ENCODE measurements at places on chromosomes 4 and X. TPM values are rescaled to one million over a fixed set of nuclear protein-coding genes. Genes with fewer than 3 reads are reported as not detected.

- DNase-seq: no peak
Measured at GRCh38 chrX:108415891-108416290, 22.3 kb downstream of the COL4A6 start.

- DNase-seq: no peak
Measured at GRCh38 chr4:185726931-185727330, 85.1 kb downstream of the SORBS2 start.

DNA sequence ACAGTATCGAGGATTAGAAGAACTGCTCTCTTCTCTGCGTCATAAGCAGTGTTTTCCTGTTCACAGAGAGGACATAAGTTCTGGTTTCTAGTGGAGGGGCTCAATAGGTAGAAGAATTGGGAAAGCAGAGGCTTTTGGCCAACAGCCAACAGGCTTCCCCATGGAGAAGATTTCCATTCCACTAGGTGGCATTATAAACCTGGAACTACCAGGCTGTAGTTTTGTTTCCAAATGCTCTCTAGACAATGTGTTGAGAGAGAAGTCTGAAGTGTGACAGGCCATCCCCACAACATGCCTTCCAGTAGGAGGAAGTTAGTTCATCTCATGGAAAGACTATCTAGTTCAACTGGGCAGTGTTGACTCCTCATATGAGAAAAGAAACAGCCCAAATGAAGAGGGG lies 63.8 kb upstream of the ANXA10 start:
- DNase-seq: no peak

GRCh38 chrX:125101971-125102755 lies 217.5 kb upstream of the TEX13C start:
- DNase-seq: no peak

GRCh38 chr4:182216005-182216404 lies 27.2 kb upstream of the TENM3 start:
- DNase-seq: no peak

DNA sequence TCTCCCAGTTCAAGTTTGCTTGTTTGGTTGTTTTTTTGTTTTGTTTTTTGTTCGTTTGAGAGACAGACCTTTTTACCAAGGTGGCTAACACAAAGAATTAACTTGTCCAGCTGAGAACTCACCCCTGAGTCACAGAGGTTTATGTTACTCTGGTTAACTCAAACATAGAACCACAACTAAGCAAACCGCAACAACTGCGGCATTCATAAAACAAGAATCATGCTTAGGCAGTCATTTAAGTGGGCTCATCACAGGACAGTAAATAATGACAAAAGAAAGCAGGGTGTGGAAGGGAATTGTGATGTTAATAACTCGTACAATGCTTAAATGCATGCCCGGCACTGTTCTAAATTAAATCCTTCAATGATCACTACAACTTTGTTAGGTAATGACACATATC lies 24.7 kb upstream of the IL13RA1 start:
- DNase-seq: no peak

DNA sequence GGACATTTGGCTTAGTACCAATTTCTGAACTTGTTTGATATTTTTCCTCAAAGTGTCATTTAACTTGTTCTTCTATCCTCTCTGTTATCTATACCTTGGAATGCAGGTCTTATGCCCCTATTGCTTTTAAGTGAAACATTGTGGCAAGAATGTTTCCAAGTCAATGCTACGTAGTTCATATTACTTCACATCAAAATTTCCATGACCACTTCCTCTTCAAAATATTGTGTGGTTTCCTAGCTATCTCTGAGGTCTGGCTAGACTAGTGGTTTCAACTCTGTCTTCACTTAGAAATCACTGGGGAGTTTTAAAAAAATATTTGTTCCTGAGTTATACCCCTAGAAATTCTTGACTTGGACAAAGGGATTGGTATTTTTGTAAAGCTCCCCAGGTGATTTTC lies 20.2 kb upstream of the RASGEF1B start:
- no peak for DNase-seq

GRCh38 chrX:71533851-71534561 lies 1.1 kb downstream of the OGT start:
- DNase-seq: peak; percentile 66

- no peak for DNase-seq
Measured at GRCh38 chrX:111259559-111259958, 10.7 kb downstream of the CAPN6 start.

GRCh38 chr4:147813109-147813773 lies 81.4 kb downstream of the ARHGAP10 start:
- DNase-seq: no peak

DNA sequence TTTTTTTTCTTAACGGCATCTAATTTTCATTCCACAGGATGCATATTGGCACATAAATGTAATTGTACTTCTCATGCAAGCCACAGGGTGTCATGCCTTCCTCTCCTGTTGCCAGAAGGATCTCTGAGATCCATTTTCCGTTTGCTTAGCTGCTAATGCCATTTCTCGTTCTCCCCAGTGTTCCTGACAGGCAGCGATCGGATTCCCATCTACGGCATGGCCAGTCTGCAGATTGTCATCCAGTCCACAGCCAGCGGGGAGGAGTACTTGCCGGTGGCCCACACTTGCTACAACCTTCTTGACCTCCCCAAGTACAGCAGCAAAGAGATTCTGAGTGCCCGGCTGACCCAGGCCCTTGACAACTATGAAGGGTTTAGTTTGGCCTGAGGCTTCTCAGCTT lies 8.9 kb upstream of the NAP1L5 start:
- DNase-seq: no peak

DNA sequence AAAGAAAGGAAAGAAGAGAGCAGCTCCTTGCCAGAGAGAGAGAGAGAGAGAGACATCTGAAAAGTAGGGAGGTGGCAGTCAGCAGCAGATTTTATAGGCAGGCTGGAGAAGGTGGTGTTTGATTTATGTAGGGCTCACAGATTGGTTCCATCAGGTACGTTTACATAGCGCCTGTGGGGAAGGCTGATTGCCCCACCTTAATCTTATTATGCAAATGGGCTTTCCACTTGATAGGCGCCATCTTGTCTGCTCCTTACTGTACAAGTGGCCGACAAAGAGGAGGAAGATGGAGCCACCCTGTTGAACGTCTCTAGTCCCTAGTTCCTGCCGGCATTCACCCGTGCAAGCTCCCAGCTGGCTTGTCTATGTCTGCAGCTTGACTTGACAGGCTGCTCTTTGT lies 49.1 kb upstream of the DHRSX start:
- DNase-seq: no peak

DNA sequence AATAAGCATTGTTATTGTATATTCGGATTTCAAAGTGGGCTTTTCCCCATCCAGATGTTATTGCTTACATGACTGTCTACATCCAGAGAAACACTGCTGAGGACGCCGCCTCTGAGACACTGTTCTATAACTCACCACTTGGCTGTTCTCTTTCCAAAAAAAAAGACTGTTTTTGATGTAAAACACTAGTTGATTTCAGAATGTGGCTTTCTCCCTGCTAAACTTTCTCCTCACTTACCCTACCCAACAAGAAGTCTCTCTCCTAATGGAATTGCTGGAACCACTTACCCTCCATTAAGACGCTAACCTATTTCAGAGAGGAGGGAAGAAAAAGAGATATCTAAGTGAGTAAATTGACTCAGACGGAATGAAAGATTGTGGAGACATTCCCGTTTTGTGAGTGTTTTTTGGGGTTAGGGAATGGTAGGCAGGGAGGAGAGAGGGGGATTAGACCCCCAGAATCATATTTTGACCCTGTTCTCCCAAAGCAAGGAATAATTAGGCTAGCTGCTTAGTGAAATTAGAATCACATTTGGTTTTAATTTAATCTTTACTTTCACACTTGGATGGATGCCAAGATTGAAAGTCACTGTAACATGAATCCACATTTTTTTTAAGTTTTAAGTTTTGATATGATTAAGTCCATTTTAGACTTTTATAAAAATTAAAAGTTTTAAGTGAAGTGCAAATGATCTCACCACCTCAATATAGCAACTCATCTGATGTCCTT lies 174.9 kb downstream of the CHIC2 start:
- no peak for DNase-seq

- DNase-seq: peak; percentile 65
Measured at GRCh38 chrX:47831788-47832187, 4.9 kb upstream of the ZNF81 start.

DNA sequence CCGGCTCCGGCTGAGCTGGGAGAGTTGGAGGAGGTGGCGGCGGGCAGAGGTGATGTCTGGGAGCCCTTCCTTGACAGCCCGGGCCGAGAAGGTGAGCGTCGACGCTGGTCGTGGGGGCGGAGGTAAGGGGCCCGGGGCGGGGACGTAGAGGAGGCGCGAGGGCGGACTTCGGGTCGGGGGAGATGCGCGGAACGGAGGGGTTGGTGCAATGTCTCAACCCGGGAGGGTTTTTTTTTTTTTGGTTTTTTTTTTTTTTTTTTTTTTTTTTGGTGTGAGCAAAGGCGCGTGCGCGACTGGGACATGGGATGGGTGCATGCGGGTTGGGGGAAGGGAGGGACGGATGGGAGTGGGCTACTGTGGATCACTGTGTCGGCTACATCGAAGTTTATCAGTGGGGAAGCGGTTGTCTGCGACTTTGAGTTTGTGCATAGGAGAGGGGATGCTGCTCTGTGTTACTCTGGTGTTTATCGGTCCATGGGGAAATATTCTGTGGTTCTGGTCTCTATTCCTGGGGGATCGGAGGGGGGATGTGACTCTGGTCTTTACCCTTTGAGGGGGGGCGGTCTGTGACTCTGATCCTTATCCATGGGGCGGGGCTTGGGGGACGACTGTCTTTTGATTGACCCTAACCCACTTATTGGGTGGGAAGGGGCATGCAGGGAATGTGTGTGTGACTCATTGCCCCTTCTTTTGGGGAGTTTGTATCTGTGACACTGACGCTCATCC lies 537 bp downstream of the RBM10 start:
- DNase-seq: no peak

DNA sequence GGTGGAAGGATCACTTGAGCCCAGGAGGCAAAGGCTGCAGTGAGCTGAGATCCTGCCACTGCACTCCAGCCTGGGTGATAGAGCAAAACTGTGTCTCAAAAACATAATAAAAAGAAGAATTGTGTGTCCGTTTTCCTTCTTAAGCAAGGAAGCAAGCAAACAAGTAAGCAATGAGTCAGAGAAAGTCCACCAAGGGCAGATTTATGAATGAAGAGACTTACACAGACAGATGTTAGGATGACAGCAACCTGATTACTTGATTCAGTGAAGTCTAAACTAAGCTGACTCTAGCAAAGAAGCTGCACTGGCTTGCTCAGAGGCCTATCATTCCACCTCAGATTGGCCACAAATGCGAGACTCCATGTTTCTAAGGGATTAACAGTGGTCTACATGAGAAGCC lies 34.1 kb upstream of the SCML1 start:
- no peak for DNase-seq

GRCh38 chr4:73011629-73011985 lies 57.9 kb downstream of the COX18 start:
- no peak for DNase-seq

DNA sequence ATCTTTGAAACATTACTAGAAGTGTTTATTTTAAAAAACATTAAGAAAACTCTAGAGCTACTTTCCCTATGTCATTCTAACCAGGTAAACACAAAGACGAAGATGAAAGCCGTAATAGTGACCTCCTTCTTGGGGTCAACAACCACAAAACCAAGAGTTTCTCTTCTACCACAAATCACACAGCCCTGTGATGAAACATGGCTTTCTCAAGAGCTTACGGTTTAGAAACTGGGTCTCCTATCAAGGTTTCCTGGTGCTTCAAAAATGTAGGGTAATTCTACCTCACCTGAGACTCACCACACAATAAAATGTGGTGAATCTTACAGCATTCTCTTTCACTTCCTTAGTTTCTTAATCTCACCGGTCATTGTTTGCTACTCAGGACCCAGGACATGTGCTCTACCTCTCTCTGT lies 50.9 kb downstream of the CORIN start:
- no peak for DNase-seq

GRCh38 chr4:77845400-77845799 lies 17.2 kb upstream of the MRPL1 start:
- no peak for DNase-seq

GRCh38 chr4:37659696-37660095 lies 26.5 kb downstream of the RELL1 start:
- no peak for DNase-seq

GRCh38 chrX:44291468-44292092 lies 51.9 kb downstream of the EFHC2 start:
- no peak for DNase-seq

- no peak for DNase-seq
Measured at GRCh38 chr4:73434311-73434710, 1.7 kb upstream of the AFP start.

DNA sequence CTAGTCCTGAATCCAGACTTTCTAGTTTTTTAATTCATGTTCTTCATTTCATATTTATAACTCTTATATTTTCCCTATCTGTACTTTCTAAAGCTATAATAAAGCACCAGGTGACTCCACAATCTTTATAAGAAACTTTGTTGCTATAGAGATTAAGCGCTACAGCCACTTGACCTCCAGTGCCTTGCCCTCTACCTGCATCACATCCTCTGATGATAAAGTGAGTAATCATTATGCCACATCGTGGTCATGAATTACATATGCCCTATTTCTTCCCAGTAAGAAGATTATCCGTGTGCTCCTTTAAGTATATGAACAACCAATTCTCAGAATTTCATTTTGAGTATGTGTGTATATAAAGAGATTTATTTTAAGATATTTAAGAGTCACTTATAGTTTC lies 6.8 kb upstream of the DYNLT3 start:
- DNase-seq: no peak

DNA sequence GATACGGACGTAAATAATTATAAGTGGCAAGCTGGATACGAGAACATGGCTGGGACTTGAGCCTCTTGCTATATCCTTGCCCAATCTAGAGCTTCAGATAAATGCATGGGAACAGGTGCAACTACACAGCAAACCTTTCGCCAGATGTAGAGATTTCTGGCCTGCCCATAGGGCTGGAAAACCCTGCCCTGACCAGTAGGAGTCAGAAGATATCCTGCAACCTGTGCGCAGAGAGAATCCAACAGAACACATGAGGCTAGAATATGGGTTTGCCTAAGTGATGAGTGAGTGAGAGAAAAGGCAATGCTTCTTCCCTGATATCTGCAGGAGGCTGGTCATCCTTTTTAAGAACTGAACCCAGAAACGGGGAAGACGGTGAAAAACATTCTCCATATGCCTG lies 805.3 kb upstream of the TENM3 start:
- DNase-seq: no peak

GRCh38 chr4:141473952-141474351 lies 162.4 kb upstream of the IL15 start:
- no peak for DNase-seq

DNA sequence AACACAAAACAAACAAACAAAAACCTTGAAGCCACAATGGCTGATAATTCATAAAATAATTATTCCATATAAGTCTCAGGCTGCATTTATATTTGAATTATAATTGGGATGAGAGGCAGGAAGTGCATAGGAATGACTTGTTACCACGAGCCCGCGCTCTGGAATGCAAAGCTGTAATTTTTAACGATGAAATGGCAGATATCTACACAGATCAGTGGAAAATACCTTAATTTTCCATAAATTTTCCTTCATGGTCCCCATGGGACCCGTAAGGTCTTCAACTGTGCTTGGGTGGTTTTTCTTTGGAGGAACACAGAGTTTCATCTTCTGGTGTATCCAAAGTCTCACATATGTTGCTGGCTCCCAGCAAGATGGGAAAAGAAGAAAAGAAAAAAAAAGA lies 226.8 kb downstream of the SHOX start:
- DNase-seq: no peak

F11 gene
- total RNA-seq: 24.7 TPM

NHSL2 gene
- 17.3 TPM for total RNA-seq

SHOX gene
- not detected for total RNA-seq

KLF8 gene
- total RNA-seq: 16.3 TPM

MGARP gene
- total RNA-seq: 0.75 TPM

TMEM150C gene
- 5.9 TPM for total RNA-seq

NEUROG2 gene
- not detected for total RNA-seq

Measured in upper lobe of right lung (tissue), 1 donor.